ENCODE measurements at places on chromosomes 16 and 17.

- no peak overlapping the region for H3K4me3 ChIP-seq
- H3K36me3 ChIP-seq: peaks cover 4% of the 10 kb centered on the region
- H3K27me3 ChIP-seq: no peaks in the 10 kb centered on the region
- DNase-seq: no peak
These were observed 1393.3 kb downstream of the CDH8 start for GRCh38 chr16:60642956-60643355.

DNA sequence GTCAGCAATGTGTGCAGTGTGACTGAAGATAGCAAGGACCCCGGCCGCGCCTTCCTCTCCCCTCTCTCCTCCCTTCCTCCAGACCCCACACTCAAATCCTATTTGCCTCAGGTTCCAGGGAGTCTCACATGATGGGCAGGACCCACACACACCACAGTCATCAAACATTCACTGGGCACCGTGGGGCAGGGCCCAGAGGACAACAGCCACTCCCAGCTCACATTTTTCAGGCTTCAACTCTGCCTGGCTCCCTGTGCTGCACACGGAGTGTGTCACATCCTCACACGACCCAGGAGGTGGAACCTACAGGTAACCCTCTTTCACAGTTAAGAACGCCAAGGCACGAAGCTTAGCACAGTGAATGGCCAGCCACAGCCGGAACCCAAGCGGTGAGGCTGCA is 30.5 kb downstream of the PEMT start:
- no peak overlapping the region for H3K4me3 ChIP-seq
- H3K27ac ChIP-seq: no peak overlapping the region
- H3K4me1 ChIP-seq: no peaks in the 10 kb centered on the region
- DNase-seq: no peak

- no peak for DNase-seq
- peaks cover 4% of the 10 kb centered on the region for H3K27me3 ChIP-seq
- no peak overlapping the region for H3K4me3 ChIP-seq
- no peaks in the 10 kb centered on the region for H3K4me1 ChIP-seq
These were observed 269.4 kb upstream of the ELAC2 start for GRCh38 chr17:13287226-13287625.

- no peaks in the 10 kb centered on the region for H3K36me3 ChIP-seq
- H3K4me1 ChIP-seq: peaks cover 11% of the 10 kb centered on the region
- no peaks in the 10 kb centered on the region for H3K27me3 ChIP-seq
- DNase-seq: no peak
These were observed 86.5 kb downstream of the ENGASE start for GRCh38 chr17:79160980-79161636.

GRCh38 chr17:44664867-44665266 is 8.6 kb downstream of the MEIOC start:
- H3K4me1 ChIP-seq: no peaks in the 10 kb centered on the region
- no peaks in the 10 kb centered on the region for H3K27me3 ChIP-seq
- DNase-seq: no peak
- H3K27ac ChIP-seq: no peak overlapping the region

- no peaks in the 10 kb centered on the region for H3K36me3 ChIP-seq
- H3K27ac ChIP-seq: no peak overlapping the region
- H3K27me3 ChIP-seq: peaks cover 16% of the 10 kb centered on the region
- H3K4me3 ChIP-seq: no peak overlapping the region
These were observed 471.6 kb upstream of the ERCC4 start for GRCh38 chr16:13448346-13448745.

Measured in naive thymus-derived CD8-positive, alpha-beta T cell (primary cell).